Neuronal stem cell (in vitro differentiated cells): ENCODE measurements at places on chromosomes 5 and 9.

DNA sequence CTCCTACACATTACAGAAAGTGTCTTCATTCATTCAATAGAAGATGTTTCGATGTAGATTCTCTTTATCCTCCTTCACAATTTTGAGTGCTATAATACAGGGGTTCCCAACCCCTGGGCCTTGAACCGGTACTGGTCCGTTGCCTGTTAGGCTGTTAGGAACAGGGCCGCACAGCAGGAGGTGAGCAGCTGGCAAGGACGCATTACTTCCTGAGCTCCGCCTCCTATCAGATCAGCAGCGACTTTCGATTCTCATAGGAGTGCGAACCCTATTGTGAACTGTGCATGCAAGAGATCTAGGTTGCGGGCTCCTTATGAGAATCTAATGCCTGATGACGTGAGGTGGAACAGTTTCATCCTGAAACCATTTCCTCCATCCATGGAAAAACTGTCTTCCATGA lies 153.0 kb upstream of the SMC2 start:
- no peak for DNase-seq

DNA sequence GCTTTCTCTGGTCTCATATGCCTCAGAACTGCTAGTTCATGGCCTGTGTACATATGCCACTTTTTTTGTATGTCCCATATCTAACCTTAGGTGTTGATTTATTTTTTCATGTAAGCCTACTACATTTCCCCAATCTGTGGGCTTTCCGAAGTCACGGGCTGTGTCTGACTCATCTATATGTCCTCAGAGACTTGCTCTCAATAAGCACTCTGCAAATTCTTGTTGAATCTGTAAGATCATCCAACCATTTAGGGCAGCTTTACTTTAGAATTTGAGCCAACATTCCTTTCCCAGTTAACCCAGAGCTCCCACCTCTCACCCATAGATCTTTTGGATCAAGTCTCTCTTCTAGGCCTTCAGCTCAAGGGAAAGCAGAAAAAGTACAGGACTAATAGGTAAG lies 263.4 kb downstream of the SEC61B start:
- DNase-seq: no peak

DNA sequence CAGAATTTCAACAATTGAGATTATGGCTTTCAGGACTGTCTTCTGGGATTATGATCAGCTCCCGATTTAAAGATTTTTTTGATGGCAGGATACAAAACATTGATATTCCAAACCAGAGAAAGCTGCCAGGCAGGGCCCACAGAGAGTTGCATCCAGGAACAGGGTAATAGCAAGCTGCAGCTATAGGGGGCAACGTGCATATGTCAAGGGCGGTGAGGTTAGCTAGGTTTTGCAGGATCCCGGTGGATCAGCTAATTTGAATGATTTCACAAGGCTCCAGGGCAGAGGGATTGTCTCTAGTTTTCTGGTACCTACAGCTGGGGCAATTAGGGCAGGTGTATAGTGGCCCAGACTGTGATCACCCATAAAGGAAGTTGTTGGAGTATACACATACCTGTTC lies 339.4 kb downstream of the CHSY3 start:
- no peak for DNase-seq

DNA sequence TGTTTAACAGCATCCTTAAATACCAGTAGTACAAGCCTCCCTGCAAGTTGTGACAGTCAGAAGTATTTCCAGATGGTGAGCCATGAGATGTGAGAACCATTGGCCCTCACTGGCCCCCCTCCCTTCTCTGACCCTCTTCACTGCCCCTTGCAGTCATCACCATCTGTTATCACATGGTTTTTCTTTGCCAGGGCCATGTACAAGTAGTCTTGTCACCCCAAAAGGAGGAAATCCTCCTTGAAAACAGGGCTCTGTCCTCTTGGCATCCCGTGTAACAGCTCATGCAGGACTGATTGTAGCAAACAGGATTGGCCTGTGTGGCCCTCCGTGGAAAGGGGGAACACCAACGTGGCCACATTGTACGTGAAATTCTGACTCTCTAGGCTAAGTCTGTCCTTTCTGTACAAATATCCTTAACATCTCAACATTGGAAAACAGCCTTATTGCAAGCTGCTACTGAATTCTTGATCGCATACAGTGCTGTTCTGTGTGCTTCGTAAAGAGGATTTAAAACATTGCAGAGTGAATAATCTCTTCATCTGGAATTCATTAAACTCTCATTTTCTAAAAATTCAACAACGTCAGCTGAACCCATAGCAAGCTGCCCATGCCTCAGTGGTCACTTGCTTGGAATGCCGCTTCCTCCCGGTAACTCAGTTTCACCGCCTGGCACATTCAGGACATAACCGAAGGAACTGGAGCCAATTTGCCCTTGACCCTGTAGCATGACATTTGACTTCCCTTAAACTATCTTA lies 171.7 kb downstream of the ATPSCKMT start:
- DNase-seq: no peak

DNA sequence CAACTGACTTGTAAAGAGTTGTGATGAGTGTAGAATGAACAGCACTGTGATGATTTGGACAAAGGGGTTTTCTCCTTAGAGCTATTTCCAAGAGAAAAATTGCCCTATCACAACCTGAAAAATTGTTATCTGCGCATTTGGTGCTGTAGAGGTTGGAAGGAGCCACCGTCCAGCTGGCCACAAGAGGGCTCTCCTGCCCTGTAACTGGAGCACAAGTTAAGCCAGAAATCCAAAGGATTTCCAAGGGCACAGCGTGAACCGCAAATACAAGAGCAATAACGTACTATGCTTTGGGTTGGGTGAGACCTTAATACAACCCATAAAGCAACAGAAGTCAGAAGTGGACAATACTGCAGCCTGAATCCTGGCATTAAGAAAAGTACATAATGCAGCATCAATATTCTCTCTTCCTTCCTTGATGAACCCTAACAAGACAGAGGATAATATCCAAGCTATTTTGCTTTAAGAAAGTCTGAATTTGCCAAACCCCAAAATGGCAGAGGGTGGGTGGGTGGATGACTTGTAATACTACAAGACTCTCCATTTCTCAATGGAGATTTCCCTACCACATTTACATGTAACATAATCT lies 56.8 kb upstream of the SMIM32 start:
- DNase-seq: peak; percentile 54

DNA sequence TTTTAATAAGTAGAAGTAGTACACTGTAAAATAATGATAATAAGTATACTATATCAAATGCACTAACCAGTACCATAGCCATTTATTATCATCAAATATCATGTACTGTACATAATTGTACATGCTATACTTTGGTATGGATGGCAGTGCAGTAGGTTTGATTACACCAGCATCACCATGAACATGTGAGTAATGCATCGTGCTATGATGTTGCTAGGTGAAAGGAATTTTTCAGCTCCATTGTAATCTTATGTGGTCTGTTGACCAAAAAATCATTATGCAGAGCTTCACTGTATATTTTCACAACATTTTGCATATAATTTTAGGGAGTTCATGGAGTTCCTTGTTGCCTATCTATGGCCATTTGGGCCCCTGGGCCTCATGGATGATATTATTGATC lies 72.2 kb upstream of the HMHB1 start:
- no peak for DNase-seq

DNA sequence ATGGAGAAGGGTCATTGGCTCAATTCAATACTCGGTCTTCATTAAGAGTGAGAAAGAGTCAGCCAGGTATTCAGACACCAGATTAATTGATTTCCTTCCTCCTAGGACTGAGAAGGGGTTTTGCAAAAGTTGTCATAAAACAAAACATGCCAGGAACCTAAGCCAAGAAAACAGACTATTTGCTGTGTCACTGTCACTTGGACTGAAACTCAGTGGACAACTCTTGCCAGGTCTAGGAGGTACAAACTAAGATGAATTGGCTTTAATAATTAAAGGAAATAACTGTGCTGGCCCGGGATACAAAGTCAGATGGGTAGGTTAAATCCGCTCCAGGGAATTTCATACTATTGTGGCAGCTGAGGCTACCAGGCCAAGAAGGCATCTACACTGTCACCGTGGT lies 71.1 kb upstream of the TBC1D9B start:
- DNase-seq: no peak

- DNase-seq: no peak
These were observed 123.7 kb downstream of the NTRK2 start for GRCh38 chr9:84793251-84793650.

DNA sequence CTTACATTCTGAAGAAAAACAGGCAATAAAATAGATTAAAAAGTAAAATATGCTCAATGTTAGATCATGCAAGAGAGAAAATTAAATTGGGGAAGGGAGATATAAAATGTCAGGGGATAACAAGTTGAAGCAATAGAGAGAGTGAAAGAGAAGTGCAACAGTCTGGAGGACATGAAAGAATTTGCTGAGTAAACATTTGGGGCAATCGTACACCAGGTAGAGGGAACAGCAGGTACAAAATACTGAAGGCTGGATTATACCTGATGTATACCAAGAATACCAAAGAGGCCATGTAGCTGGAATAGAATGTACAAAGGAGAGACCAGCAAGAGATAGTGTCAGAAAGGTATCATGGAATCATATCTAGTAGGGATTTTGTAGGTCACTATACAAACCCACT lies 300.8 kb downstream of the DNAH5 start:
- no peak for DNase-seq
